NCI-H2029 treated with DMSO at 0.1 percent for 48 hours (cell line): ENCODE measurements at places on chromosomes 2 and 18.

DNA sequence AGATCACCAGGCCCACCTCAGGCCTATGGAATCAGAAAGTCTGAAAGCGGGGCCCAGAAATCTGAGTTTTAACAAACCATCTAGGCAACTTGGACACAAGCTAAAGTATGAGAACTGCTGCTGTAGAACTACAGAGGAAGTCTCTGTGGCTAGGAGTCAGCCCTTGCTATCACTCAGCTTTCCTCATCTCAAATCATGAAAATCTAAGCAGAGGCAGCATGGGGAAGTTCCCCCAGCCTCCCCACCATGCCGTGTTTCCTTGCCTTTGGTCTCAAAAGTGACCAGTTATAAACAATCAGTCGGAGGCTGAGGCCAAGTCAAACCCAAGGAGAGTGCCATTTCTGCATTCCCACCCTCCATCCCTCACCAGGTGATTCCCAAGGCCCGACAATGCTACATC, 404.7 kb downstream of the BCL11A start:
- no peak for DNase-seq

- DNase-seq: no peak
Measured at GRCh38 chr2:25521126-25521525, 152.3 kb downstream of the DTNB start.

DNA sequence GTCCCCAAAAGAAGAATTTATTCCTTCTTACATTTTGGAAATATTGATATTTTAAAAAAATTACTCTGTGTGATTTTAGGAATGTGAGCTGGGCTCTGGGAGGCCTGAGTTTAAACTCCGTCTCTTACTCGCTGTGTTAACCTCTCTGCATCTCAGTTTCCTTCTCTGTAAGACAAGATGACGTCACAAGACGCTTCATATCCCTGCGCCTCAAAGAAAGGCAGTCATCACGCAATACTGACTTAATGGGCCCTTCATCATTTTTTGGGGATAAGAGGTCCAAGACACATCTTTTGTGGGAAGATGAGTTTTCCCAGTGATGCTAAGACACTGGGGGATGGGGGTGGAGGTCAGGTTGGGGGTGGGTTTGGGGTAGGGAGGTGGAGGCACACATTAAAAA, 320.4 kb downstream of the AFF3 start:
- DNase-seq: no peak

GRCh38 chr18:22277758-22278157, 108.4 kb downstream of the GATA6 start:
- DNase-seq: no peak

- DNase-seq: no peak
Measured at GRCh38 chr2:220353897-220354296, 726.5 kb downstream of the SLC4A3 start.

DNA sequence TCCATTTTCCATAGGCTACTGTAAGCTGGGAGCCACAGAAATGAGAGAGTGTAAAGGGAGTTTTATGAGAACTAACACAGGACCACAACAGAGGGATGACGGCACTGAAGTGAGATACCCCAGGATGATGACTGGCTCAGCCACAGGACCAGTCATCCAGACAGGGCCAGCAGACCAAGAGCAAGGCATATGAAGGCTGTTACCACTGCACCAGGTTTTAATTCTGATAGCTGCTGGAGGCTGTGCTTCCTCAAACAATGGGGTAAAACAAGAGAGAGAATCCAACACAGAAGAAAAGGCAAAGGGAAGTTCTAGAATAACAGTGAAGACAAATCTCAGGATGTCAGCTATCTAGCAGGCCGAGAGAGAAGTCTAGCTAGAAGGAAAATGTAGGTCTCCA, 94.9 kb downstream of the BCL2 start:
- DNase-seq: no peak

- no peak for DNase-seq
Measured at GRCh38 chr18:76098674-76099411, 396.2 kb downstream of the ZNF516 start.

GRCh38 chr2:45793305-45793962, 142.0 kb downstream of the PRKCE start:
- peak; percentile 16 for DNase-seq

DNA sequence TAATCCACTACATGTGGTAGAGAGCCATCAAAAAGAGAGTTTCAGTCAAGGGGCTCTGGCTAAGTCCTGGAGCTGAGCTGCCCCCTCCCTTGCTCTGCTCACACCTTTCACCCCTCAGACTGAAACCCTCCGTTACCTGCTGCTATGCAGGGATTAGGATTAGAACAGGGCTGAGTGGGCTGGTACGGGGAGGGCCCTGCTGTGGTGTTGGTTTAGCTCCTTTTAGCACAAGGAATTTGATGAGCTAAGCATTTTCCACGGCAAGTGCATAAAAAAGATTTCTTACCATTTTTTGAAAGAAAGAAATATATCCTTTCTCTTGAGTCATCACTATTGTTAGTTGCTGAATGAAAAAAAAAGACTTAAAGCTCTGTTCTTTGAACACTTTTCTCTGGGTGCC, 46.3 kb downstream of the TCF7L1 start:
- no peak for DNase-seq

DNA sequence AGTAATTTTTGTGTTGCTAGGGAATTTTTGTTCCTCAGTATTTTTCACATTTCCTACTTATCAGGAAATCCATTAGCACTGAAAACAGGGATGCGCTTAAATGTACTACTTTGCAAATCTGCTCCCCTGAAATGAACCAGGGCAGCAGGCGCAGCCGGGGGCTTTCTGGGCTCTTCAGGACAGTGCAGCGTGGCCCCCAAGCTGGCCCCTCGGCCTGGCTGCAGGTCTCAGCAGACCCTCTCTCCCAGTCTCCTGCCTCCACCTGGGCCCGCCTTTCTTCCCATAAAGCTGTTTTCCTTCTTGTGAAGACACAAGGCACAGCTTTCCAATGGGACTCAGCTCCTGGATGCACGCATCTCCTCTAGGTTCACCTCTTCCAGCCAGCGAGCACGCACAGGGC, 35.3 kb downstream of the EIPR1 start:
- no peak for DNase-seq

DNA sequence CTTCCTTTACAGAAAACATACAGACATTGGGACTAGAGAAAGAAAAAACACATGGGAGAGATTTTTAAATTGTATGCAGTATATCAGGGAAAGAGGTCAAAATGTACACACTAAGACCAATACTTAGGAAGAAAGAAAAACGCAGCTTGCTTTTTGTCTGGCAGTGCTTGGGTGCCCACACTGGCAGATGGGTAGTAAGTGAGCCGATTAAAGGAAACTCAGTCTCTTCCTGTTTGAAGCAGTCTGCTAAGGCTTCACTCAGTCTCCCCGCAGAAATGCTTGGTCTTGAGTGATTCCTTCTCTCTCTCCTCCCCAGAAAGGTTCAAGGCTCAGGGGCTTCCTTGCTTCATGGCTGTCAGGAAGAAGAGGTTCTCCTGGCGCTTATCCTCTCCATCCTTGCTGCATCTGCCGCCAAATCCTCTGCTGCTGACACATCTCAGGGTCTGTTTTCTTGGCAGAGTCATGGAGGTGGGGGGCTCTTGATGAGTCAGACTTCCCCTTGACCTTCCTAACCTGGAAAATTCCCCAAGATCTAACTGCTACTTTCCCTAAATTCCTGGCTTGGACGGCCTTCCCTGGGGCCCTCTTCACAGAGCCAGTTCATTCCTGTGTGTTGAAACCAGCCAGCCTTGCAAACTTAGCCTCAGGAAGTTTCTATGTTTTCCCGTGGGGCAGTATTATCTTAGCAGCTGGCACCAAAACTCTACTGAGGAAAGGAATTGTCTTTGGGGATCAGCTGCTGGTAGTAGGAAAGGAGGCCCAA, 10.5 kb upstream of the TMSB10 start:
- DNase-seq: no peak
